ENCODE measurements at places on chromosomes 12 and 14. TPM values are rescaled to one million over a fixed set of nuclear protein-coding genes. Genes with fewer than 3 reads are reported as not detected.

Gene RNU4-1
- total RNA-seq, result under 0.01 TPM

GRCh38 chr14:70188659-70189455, at the start of gene SLC8A3:
TSS of gene SLC8A3 (minus strand) at chr14:70188951. CDS start at chr14:70168422, 20,529 bp downstream.
- no peak for DNase-seq

DNA sequence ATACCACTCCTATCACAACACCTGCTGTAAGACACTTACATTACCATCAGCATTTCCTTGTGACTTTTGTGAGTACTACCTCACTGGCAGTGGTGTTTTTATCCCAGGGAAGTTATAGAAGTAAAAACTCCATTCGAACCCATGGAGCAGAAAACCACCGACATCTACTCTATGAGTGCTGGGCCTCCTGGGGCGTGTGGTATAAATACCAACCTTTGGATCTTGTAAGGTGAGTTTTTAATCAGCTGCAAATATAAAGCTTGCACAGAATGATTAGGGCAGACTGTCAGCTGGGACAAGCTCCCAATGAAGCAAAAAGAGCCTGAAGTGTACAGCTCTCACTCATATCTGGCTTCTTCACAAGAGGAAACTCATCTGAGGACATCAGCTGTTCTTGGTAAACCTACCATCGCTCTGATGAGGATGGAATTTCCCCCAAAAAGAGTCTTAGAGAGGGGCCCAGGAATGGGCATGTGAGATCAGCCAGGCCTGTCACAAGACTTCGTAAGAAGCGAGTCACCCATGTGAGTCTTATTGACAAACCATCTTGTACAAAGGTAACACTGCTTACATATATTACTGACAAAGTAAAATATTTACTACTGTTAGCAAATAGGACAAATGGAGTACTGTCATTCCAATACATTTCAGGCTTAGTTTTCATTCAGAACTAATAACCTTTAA, 170.0 kb downstream of the SLC5A8 start:
- no peak for DNase-seq

Gene GALNT4
- total RNA-seq, result 6.7 TPM

- no peak for DNase-seq
Observed at GRCh38 chr12:89909753-89910152, 201.1 kb upstream of the ATP2B1 start.

GRCh38 chr12:85509081-85509856, 229.2 kb downstream of the ALX1 start:
- no peak for DNase-seq

DNA sequence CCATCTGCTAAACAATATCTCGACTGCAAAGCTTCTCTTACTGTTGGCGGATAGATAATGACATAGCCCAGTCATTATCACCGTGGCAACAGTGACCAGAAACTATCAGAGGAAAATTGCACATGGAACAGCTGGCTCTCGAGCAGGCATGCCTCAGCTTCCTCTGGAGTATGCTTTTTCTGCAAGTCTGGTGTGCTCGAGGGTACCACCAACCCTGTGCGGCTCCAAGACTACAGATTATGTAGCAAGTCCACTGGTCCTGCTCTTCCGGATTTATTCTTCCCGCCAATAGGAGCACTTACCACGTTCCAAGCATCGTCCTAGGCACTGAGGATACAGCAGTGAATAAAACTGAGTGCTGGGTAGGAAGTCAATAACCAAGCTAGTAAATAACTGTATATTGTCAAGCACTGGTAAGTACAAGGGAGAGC, 1.4 kb upstream of the GLRX5 start:
- peak; percentile 40 for DNase-seq

DNA sequence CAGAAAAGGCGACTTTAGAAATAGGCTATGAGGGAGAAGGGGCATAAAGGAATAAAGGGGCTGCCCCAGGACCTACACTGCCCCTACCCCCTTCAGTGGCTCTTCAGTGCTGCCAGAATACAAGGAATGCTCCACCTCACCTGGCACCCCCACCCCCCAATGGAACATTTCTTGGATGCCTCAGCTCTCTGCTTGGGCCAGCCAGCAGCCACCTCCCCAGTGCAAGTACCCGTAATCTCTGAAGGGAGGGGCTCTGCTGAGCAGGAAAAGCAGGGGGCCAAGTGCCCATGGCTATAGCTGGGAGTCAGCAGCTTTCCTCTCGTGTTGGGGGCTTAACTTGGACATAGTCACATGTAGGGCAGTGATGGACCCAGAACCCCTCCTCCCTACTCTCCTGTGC, 33.3 kb downstream of the BAZ2A start:
- no peak for DNase-seq

Gene NANOG
- total RNA-seq, result not detected

DNA sequence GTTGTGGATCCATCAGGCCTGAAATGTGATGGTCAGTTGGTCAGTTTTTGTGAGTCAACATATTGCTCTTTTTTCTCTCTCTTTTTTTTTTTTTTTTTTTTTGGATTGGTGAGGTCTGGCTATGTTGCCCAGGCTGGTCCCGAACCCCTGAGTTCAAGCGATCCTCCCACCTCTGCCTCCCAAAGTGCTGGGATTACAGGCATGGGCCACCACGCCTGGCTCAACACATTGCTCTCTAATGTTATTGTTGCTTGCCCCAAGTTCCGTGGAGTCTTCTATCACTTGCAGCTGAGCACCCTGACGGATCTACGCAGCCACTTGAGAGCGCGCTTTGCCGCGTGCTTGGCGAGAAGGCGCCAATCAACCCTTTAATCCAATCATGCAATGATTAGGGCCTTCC, 69.5 kb upstream of the DIO3 start:
- no peak for DNase-seq

- no peak for DNase-seq
Observed at GRCh38 chr14:61661471-61662400, 33.6 kb upstream of the HIF1A start.

DNA sequence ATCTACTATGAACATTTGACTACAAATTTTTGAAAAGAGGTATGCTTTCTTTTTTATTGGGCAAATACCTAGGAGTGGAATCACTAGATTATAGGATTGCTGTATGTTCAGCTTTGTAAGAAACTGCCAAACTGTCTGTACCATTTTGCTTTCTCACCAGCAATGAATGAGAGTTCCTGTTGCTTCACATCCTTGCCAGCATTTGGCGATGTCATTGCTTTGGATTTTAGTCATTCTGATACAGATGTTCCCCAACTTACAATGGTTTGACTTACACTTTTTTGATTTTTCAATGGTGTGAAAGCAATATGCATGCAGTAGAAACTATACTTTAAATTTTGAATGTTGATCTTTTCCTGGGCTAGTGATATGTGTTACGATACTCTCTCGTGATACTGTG, 328.7 kb downstream of the RAD51B start:
- no peak for DNase-seq

- no peak for DNase-seq
Observed at GRCh38 chr12:6135071-6135470, 10.6 kb upstream of the VWF start.

Measured in HT-29 (cell line).